ENCODE measurements at places on chromosomes 5 and 9. TPM values are rescaled to one million over a fixed set of nuclear protein-coding genes. Genes with fewer than 3 reads are reported as not detected.

The SPATA31C1 gene
- total RNA-seq, result 0.21 TPM

The SLC34A3 gene
- not detected for total RNA-seq

The TMC1 gene
- 0.62 TPM for total RNA-seq

The PCDHA12 gene
- total RNA-seq, result 0.10 TPM

The C5 gene
- total RNA-seq, result 9.2 TPM

Data from tongue (tissue), 3 donors.